ENCODE measurements at places on chromosomes 5 and 9.

GRCh38 chr5:124461941-124462340, 284.5 kb downstream of the ZNF608 start:
- DNase-seq, result no peak

DNA sequence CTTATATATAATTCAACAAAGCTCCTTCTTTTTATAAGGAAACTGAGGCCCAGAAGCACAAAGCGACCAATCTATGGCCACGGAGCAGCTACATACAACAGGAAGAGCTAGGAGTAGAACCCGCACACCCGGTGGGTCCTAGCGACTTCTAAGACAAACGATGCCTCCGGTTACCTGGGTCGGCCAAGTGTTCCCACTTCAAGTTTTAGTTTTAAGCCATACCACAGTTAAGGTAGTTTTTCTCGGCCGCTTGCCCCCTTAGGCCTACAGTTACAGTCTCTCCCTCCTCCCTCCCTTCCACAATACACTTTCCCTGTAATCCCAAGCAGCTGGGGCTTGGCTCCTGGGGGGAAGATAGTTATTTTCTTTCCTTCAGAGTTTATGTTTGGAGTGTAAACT, 533 bp downstream of the SREK1IP1 start:
- no peak for DNase-seq

- DNase-seq, result no peak
Measured at GRCh38 chr9:22992780-22993179, 546.2 kb downstream of the DMRTA1 start.

DNA sequence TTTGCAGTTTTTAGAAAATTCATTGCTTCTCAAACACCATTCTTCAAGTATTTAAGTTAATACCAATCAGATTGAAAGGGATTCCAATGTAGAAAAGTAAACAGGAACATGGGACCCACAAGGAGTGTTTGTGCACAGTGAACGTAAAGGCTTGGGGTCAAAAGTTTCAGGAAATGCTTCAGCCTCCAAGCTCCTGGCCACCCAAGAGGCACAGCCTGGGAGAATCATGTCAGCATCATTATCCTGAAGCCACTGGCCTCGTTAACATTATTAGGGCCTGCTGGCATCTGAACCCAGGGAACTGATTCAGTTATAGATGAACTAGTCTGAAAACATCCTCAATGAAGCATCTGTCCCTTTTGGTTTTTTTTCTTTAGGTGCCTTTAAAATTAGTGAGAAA, 122.9 kb downstream of the NXNL2 start:
- no peak for DNase-seq

GRCh38 chr9:36864491-36865410, 169.3 kb downstream of the PAX5 start:
- no peak for DNase-seq

GRCh38 chr5:20032896-20033295, 44.9 kb upstream of the CDH18 start:
- no peak for DNase-seq

- no peak for DNase-seq
Measured at GRCh38 chr5:68641211-68641610, 425.7 kb downstream of the PIK3R1 start.

- no peak for DNase-seq
Measured at GRCh38 chr5:170466988-170467707, 36.7 kb upstream of the KCNIP1 start.

DNA sequence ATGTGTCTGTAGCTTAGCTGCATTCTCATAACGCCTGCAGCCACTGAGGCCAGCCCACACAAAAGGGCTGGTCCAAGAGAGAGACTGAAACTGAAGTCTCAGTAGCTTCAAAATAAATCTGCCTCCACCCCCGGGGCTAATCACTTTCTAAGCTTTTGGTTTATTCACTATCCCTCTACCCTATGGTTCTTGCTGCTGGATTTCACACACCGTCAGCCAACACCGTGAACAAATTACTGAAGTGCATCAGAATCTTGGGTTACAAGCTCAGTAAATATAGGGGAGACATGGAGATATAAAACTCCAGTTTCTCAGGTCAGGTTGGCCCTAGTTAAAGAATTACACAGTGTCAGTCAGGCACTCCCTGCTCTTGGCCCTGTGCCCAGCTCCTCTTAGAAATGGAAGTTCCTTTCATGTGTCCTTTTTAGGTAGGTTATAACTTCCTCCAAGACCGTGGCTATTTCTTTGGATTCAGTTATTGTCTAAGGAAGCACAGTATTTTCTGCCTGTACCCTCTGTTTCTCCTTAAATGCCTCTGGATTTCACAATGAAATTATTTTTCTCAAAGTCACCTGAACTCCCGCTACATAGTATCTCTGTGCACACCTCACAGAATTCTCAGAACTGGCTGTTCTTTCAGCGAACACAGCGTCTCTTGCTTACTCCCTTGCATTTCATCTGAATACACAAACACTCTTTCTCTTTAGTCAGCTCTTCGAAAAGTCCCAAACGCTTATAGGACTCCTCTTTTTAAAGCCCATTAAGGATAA, 112.5 kb downstream of the FAM174A start:
- DNase-seq, result no peak

DNA sequence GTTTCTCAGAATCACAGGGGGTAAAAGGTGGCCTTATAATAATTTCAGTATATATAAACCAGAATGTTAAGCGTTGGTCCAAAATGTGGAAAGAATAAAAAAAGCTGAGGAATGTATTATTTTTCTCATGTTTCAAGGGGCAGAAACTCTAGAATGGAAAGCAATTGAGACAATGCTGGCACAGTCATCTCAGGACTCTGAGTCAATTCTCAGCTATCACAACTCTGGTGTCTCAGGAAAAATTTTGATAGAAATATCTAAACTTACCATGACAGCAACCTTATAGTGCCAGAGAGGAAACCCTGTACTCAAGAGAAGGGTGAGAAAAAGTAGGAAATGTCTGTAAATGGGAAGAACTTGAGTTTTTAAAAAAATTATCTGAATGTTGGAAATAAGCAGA, 1189.4 kb upstream of the NUDT12 start:
- DNase-seq, result no peak

GRCh38 chr9:111752455-111752854, 42.3 kb downstream of the SHOC1 start:
- DNase-seq, result no peak

Data from chondrocyte (in vitro differentiated cells).